ENCODE measurements at places on chromosomes 6 and 20. TPM values are rescaled to one million over a fixed set of nuclear protein-coding genes. Genes with fewer than 3 reads are reported as not detected.

DNA sequence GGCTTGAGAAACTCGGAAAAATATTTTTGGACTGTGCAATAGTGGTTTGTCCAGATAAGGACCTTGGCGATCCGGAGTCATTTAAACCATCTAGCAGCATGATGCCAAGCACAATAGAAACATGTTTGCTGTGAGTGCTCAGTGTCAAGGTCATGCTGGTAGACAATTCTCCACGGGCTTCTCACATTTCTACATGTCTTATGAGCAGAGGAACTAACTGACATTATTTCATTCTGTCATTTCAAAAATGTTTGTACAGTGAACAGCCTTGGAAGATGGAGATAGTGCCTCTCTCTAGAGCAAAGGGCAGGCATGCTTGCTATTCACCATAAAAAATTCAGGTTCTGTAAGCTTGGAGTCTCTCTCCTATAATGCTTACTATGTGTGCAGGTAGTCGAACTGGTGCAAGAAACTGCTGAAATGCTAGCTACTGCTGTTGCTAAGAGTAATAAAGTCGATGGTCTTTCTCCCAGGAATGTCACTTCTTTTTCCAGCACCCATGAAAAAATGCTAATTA is 25.4 kb upstream of the CCN2 start:
- no peak for DNase-seq

GRCh38 chr6:73152966-73153757 is 72.1 kb downstream of the KHDC1L start:
- DNase-seq = no peak

GRCh38 chr20:60559462-60559861 is 601.2 kb downstream of the CDH26 start:
- no peak for DNase-seq

GRCh38 chr20:2930538-2930937 is 57.3 kb downstream of the PTPRA start:
- DNase-seq = no peak

The GCM1 gene
- not detected for total RNA-seq

DNA sequence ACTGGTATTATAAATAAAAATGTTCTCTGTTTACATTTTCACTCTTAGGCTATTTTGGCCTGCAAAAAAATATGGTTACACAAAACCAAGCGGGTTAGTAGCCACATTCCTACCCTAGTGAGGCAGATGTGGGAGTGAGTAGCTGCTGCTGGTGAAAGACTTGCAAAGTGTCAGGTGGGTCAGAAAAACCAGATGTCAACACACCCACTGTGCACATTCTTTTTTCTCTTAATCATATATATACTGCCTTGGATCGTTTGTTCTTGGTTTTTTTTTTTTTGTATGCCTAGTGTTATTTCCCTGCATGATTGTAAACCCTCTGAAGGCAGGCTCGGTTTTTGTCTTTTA is 68.0 kb upstream of the TFB1M start:
- DNase-seq = no peak

The RAB23 gene
- total RNA-seq = 28.4 TPM

DNA sequence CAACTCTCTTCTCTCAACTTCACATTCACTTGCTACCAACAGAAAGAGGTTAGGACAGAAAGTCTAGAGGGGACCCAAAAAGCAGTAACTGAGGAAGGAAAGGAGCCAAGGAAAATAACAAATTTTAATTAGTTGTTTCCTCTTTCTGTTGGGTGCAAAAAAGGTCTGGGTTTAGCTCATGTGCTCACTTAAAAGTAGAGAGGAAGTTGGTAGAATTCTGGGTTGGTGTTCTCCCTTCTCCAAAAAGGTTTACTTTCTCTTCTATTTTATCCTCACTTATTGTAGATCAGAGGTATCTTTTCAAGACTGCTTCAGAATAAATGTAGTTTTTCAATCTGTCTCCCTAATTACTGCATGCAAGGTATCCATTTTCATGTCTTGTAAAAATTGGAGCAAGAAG is 42.8 kb downstream of the MAP3K7 start:
- DNase-seq = no peak

- no peak for DNase-seq
Measured at GRCh38 chr20:3162080-3162611, 2.5 kb upstream of the FASTKD5 start.

- DNase-seq = no peak
Measured at GRCh38 chr20:49477200-49477599, 5.3 kb downstream of the KCNB1 start.

- DNase-seq = no peak
Measured at GRCh38 chr6:107536180-107536961, 46.5 kb downstream of the SOBP start.

The BEND6 gene
- total RNA-seq = 4.4 TPM

GRCh38 chr6:156395276-156395675 is 381.9 kb upstream of the ARID1B start:
- no peak for DNase-seq

The SLC24A3 gene
- total RNA-seq = 2.0 TPM
